Kidney (tissue), 22 donors: ENCODE measurements at places on chromosomes 4 and X. TPM values are rescaled to one million over a fixed set of nuclear protein-coding genes. Genes with fewer than 3 reads are reported as not detected.
A peak's percentile ranks its signal among the peaks of the same experiment; 100 is the strongest.

DNA sequence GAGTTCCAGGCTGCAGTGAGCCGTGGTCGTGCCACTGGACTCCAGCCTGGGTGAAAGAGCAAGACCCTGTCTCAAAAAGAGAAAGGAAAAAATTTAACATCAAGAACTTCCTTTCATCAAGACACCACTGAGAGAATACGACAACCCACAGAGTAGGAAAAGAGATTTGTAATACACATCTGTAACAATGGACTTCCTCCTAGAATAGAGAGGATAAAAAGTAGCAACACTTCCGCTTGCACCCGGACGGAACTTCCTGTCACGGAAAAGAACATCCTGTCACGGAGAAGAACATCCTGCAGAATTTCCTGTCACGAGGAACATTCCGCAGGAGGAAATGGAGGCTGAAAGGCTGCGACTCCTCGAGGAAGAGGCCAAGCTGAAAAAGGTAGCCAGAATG, at the start of gene DCAF4L1:
TSS of gene DCAF4L1 (plus strand) at position 301 of the 400 bp plus-strand sequence. CDS start at position 338, 37 bp downstream.
- H3K27me3 ChIP-seq, result no peaks in the 10 kb centered on the region
- no peak within 1 kb of the TSS for H3K4me3 ChIP-seq
- no peak for DNase-seq
- H3K36me3 ChIP-seq, result no peaks in the 10 kb centered on the region
- H3K27ac ChIP-seq, result no peak within 1 kb of the TSS

- H3K36me3 ChIP-seq, result no peaks in the 10 kb centered on the region
- H3K27ac ChIP-seq, result no peak overlapping the region
Observed at GRCh38 chr4:160956875-160957274, 1206.9 kb downstream of the FSTL5 start.

GRCh38 chr4:153081693-153082092, 122.5 kb upstream of the TRIM2 start:
- DNase-seq, result no peak
- H3K4me1 ChIP-seq, result no peaks in the 10 kb centered on the region
- no peak overlapping the region for H3K4me3 ChIP-seq
- no peaks in the 10 kb centered on the region for H3K36me3 ChIP-seq
- H3K27me3 ChIP-seq, result no peaks in the 10 kb centered on the region

DNA sequence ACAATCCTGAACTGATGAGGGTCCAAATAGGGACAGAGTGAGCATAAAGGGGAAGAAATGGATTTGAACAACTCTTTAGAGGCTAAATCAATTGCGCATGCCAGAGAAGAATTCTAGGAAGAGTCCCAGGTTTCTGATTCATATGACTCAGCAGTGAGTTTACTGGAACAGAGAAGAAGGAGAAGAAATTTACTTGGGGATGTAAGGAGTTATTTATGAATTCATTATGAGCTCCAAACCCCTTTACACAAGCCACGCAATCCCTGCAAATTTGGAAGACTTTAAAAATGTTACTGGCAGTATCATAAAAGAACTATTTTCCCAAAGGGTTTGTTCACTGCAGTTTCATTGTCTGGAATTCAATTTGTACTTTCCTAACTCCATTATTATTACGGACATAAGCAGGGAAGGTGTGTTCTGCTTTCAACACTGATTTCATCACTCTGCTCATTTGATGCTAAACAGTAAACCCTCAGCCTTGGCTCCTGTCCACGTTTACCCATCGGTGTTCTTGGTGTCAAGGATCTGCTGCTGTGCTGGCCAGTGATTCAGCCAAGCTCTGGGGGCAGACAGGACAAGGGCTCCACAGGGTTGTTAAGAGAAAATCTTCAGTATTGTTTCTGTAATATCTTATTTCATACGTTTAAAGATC, 273.7 kb downstream of the HNRNPD start:
- no peaks in the 10 kb centered on the region for H3K36me3 ChIP-seq
- DNase-seq, result no peak
- no peak overlapping the region for H3K27ac ChIP-seq
- H3K27me3 ChIP-seq, result no peaks in the 10 kb centered on the region
- no peaks in the 10 kb centered on the region for H3K4me1 ChIP-seq

- DNase-seq, result no peak
- no peaks in the 10 kb centered on the region for H3K27me3 ChIP-seq
- no peaks in the 10 kb centered on the region for H3K4me1 ChIP-seq
- H3K4me3 ChIP-seq, result no peak overlapping the region
- H3K36me3 ChIP-seq, result no peaks in the 10 kb centered on the region
Observed at GRCh38 chr4:115219315-115219860, 106.0 kb upstream of the NDST4 start.

- H3K4me1 ChIP-seq, result no peaks in the 10 kb centered on the region
- H3K4me3 ChIP-seq, result no peak overlapping the region
- DNase-seq, result no peak
- H3K27ac ChIP-seq, result no peak overlapping the region
- no peaks in the 10 kb centered on the region for H3K36me3 ChIP-seq
Observed at GRCh38 chr4:158624889-158625478, 46.7 kb downstream of the C4orf46 start.

GRCh38 chrX:112844250-112844649, 3.6 kb upstream of the AMOT start:
- no peak overlapping the region for H3K27ac ChIP-seq
- H3K27me3 ChIP-seq, result peaks cover 3% of the 10 kb centered on the region
- no peaks in the 10 kb centered on the region for H3K4me1 ChIP-seq
- H3K4me3 ChIP-seq, result no peak overlapping the region

DNA sequence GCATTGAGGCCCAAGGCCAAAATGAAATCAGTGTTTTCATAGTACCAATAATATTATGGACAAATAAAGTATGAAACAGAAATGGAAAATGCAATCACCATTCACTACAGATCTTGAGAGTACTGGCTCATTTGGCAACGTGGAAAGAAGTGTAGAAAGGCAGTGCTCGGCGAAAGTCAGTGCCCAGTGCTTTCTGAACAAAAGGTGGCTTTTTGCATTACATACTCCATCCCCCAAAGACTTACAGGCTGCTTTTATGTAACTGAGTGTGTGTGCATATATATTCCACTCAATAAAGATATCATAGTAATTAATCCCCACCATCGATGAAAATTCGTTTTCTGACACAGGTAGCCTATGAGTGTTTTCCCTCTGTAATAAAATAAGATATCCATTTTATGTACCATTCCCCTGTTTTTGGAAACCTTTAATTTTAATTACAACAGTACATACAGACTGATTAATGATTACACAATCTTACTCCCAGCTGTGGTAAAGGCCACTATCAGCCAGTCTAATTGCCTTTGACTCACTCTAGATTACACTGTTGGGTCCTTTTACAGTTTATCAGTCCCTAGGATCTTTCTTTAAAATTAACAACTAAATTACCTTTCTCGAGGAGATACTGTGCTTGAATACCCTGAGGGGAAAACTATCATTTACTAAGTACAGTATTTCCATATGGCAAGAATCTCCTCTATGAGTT, 65.9 kb downstream of the MAD2L1 start:
- H3K4me1 ChIP-seq, result no peaks in the 10 kb centered on the region
- no peak overlapping the region for H3K27ac ChIP-seq
- H3K4me3 ChIP-seq, result no peak overlapping the region
- H3K36me3 ChIP-seq, result no peaks in the 10 kb centered on the region
- DNase-seq, result no peak

DNA sequence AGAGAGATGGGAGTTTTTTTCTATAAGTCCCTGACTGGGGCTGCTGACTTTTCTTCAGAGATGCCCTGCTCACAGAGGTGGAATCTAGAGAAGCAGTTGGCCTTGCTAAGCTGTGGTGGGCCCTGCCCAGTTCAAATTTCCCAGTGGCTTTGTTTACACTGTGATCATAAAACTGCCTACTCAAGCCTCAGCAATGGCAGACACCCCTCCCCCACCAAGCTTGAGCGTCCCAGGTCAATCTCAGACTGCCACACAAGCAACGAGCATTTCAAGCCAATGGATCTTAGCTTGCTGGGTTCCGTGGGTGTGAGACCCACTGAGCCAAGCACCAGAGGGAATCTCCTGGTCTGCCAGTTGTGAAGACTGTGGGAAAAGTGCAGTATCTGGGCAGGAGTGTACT, 199.8 kb upstream of the WDFY3 start:
- no peaks in the 10 kb centered on the region for H3K36me3 ChIP-seq
- H3K27ac ChIP-seq, result no peak overlapping the region
- DNase-seq, result peak; percentile 47
- H3K27me3 ChIP-seq, result no peaks in the 10 kb centered on the region
- H3K4me3 ChIP-seq, result no peak overlapping the region
- no peaks in the 10 kb centered on the region for H3K4me1 ChIP-seq

DNA sequence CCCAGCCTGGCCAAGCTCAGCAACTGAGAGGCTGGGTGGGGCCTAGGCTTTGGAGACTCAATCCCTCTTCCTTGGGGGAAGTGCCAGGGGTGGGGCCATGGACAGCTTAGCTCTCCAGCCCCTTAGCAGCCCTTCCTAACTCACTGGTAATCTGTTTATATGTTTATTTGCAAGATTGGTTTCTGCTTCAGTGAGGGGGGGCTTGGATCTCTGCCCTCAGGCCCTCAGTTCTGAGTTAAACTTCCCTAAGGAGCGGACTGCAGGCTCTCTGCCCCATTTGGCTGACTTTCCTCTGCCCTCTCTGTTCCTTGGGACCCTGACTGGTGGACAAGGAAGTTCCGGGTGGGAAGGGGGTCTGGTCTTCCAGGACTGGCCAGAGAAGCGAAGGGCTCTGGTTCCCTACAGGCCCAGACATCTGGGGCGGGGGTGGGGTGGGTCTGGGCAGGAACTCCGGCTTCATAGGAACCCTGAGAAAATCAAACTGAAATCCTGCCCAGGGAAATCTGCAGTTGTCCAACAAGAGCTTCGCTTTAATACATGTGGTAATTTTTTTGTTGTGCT, 51.4 kb downstream of the NALF2 start:
- H3K36me3 ChIP-seq, result no peaks in the 10 kb centered on the region
- H3K27me3 ChIP-seq, result no peaks in the 10 kb centered on the region
- DNase-seq, result no peak
- no peaks in the 10 kb centered on the region for H3K4me1 ChIP-seq
- H3K4me3 ChIP-seq, result no peak overlapping the region

DNA sequence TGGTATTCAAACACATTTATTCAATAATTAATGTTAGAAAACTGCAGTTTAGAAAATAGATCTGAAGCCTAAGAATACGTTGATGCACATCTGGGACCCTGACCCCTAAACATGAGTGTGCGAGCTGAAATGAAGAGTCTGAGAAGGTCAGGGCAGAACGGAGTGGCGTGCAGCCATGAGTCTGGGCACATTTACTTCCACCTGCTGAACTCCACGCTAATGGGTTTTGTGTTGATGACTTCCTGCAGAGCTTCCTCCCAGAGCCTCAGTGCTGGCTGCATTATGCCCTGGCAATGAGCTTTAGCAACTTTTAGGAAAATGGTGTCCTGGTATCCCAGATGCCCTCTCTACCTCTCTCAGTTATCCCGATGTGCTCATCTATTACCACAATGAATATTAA, 53.1 kb downstream of the FAM114A1 start:
- no peaks in the 10 kb centered on the region for H3K27me3 ChIP-seq
- no peak overlapping the region for H3K27ac ChIP-seq

Gene SPANXB1
- not detected for total RNA-seq

DNA sequence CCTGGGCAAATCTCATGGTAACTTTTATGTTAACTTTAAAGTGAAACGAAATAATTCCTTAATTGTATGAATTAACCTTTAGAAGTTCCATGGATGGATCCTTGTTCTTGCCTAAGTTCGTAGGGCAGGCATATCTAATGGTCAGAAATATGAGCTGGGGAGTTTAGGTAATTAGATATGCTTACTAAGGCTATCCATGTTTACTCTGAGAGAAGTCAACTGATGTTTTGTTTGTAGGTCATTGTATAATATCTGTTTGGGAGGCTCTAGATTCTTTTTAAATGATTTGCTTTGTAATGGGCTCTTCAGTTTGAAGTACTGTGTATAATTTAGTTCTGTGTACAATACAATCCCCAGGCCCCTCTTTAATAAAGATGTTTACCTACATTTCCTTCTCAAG, 117.0 kb downstream of the DCK start:
- no peak for DNase-seq
- no peak overlapping the region for H3K4me3 ChIP-seq
- H3K27me3 ChIP-seq, result no peaks in the 10 kb centered on the region
- H3K27ac ChIP-seq, result no peak overlapping the region
- H3K4me1 ChIP-seq, result no peaks in the 10 kb centered on the region

Gene MSX1
- 2.3 TPM for total RNA-seq

DNA sequence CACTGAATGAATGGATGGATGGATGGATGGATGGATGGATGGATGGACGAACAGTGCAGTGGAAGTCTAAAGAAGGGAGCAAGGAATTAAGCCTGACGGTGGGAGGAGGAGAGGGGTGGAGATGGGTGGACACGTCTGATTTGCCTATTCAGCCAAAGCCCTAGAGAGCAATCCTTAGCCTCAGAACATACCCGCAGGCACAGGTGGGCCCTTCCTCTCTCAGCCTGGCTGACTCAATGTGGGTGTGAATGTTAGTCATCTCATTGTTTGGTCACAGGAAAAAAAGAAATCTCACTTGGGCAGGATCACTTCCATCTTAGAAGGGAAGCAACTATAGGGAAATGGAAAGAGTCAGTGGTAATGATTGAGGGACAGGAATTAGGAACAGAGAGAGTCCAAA, 165.9 kb downstream of the PJA1 start:
- peaks cover 14% of the 10 kb centered on the region for H3K4me1 ChIP-seq
- no peaks in the 10 kb centered on the region for H3K36me3 ChIP-seq

Gene FBXW7
- total RNA-seq, result 64.0 TPM

- no peak overlapping the region for H3K4me3 ChIP-seq
- H3K4me1 ChIP-seq, result no peaks in the 10 kb centered on the region
- H3K27me3 ChIP-seq, result no peaks in the 10 kb centered on the region
- H3K36me3 ChIP-seq, result no peaks in the 10 kb centered on the region
- DNase-seq, result no peak
Observed at GRCh38 chrX:113399506-113400192, 559.0 kb upstream of the AMOT start.

Gene CXCL6
- 8.2 TPM for total RNA-seq

- H3K4me1 ChIP-seq, result no peaks in the 10 kb centered on the region
- no peak overlapping the region for H3K27ac ChIP-seq
- no peaks in the 10 kb centered on the region for H3K36me3 ChIP-seq
- no peak overlapping the region for H3K4me3 ChIP-seq
- H3K27me3 ChIP-seq, result no peaks in the 10 kb centered on the region
- no peak for DNase-seq
Observed at GRCh38 chrX:110133735-110134370, 130.9 kb downstream of the TMEM164 start.

Gene PRRG3
- 0.44 TPM for total RNA-seq

- no peak overlapping the region for H3K27ac ChIP-seq
- DNase-seq, result no peak
- H3K27me3 ChIP-seq, result no peaks in the 10 kb centered on the region
Observed at GRCh38 chr4:42626629-42627146, 30.2 kb downstream of the ATP8A1 start.

GRCh38 chrX:72569786-72570185, 2.9 kb downstream of the HDAC8 start:
- no peak overlapping the region for H3K27ac ChIP-seq
- no peaks in the 10 kb centered on the region for H3K4me1 ChIP-seq
- no peaks in the 10 kb centered on the region for H3K27me3 ChIP-seq
- no peak overlapping the region for H3K4me3 ChIP-seq
- H3K36me3 ChIP-seq, result peaks cover 11% of the 10 kb centered on the region
